ENCODE measurements at places on chromosomes 6 and 20. TPM values are rescaled to one million over a fixed set of nuclear protein-coding genes. Genes with fewer than 3 reads are reported as not detected.

The PTCHD4 gene
- total RNA-seq: 8.0 TPM

The AP5S1 gene
- 17.6 TPM for total RNA-seq

The CD40 gene
- total RNA-seq: 14.0 TPM

The ULBP2 gene
- 19.0 TPM for total RNA-seq

The NPEPL1 gene
- total RNA-seq: 36.9 TPM

DNA sequence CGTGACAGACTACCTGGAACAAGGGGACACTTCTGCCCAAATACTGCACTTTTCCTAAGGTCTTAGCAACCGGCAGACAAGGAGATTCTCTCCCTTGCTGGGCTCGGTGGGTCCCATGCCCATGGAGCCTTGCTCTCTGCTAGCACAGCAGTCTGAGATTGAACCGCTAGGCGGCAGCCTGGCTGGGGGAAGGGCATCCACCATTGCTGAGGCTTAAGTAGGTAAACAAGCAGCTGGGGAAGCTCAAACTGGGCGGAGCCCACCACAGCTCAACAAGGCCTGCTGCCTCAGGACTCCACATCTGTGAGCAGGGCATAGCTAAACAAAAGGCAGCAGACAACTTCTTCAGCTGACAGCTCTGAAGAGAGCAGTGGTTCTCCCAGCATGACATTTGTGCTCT is 87.8 kb upstream of the ASCC3 start:
- DNase-seq: no peak

DNA sequence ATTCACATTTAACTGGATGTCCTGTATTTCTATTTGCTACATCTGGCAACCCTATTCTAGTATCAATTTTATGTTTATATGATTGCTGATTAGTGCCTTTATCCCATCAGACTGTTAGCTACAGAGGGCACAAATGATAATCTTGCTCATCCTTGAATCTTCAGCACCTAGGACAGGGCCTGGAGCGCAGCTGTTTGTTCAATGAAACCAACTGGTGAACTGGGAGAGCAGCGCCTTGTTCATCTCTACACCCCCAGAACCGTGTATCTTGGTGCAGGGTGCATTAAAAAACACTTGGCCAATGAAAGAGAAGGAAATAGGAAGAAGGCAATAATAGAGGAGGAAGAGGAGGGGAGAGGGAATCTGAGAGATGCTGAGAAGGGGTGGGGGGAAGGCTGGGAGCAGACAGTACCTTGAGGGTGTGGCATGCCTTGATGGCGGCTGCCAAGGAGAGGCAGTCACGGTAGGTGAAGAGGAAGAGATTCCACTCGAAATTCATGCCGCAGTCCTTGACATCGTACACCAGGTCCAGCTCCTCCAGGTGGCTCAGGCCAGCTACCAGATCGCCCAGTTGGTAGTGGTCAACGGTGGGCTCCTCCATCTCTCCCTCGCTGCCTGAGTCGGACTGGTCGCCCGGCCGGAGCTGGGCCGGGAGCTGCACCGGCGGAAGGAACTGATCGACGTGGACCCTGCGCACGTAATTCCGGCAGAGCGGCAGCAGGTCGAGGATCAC is 15.5 kb downstream of the TMEM151B start:
- no peak for DNase-seq

GRCh38 chr20:43955750-43956191 is 41.1 kb downstream of the TOX2 start:
- DNase-seq: no peak

GRCh38 chr6:34331371-34332050 is 61.0 kb downstream of the NUDT3 start:
- no peak for DNase-seq

DNA sequence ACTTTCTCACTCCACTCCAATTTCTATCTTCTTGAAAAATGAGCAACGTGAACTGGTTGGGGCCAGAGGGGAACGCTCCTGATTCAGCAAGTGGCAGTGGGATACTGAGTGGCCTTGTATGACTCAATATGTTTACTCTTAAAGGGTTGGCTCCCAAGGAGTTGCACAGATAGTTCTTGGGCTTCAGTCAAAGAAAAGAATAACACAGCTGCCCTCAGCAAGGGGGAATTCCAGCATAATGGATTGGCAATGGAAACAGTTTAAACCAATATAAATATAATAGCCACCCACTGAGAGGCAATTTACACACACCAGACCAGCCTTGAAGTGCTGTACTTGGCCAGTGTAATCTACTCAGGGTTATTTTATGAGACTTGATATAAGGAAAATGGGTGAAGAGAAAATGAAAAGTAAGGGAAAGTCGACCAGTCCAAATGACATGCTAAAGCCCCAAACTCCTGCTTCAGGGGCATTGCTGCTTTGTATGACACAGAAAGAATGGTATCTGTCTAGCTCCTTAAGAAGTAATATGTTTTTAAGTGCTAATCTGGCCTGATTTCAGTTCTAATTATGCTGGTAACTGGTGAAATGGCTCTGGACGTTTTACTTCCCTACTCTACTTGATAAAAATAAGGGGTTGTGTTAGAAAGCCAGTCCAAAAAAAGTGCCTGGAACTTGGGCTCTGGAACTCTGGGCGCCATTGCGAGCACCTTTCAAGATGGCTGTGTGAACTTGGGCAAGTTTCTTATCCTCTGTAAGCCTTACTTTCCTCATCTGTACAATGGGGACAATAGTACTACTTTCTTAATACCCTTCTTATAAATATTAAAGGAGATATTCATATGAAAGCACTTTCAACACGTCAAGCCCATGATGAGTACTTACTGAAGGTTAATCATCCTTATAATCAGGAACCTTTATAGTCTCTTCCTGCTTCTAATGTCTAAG is 712.9 kb upstream of the MAP3K7 start:
- DNase-seq: no peak

- DNase-seq: peak; percentile 75
Measured at GRCh38 chr6:132279592-132280139, 121.6 kb downstream of the MOXD1 start.

GRCh38 chr20:29740951-29741593 is 1516.4 kb upstream of the DEFB115 start:
- DNase-seq: no peak

- DNase-seq: no peak
Measured at GRCh38 chr6:108133594-108134179, 32.1 kb upstream of the NR2E1 start.

- no peak for DNase-seq
Measured at GRCh38 chr20:32366380-32366779, 8.2 kb downstream of the ASXL1 start.

DNA sequence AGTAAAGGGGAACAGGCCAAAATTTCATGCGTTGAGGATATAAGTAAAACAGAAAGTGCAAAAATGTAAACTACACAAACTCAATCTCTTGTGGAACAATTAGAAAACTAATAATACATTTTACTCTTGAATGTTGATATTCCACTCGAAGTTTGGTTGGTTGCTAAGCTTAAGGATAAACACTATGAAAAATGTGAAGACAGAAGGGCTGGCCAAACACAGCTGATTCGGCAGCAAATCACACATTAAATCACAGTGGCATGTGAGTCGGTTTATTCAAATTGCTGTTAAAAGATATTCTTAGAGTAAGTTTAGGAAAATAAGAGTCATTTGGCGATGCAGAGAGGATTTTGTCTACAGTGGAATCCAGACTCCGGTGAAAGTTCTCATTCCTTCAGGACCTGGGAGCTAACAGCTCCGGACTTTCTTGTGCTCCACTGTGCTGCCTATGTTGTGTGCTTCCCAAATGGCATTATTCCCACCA is 1.4 kb upstream of the EPM2A start:
- DNase-seq: no peak
